ENCODE measurements at places on chromosomes 12 and 14.

DNA sequence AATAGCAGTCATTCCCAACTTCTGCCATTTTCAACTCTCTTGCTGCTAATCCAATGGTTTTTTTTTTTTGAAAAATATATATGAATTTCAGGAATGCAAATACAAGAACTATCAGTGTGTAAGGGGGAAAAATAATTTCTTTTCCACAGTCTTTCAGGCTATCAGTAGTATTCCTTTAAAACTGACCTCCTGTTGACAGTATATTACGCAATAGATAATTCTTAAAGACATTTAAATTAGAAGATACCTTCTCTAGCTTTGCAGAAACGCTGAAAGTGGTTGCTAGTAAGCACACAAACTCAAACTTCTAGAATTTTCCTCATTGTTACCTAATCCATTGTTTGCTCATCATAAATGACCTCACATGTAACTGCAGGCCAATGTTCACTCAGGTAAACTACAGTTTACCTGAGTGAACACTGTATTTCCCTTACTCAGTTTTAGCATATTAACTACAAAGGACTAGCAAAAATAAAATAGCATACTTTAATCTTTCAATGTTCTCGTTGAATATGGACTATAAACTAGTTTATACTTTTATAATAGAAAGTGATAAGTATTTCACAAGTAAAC lies at the start of gene C12orf50:
C12orf50 (minus strand) TSS at position 309 of the 573 bp plus-strand sequence. CDS start 2,439 bp downstream, outside the sequence.
- H3K27ac ChIP-seq = no peak within 1 kb of the TSS
- no peak for DNase-seq
- H3K36me3 ChIP-seq = no peaks in the 10 kb centered on the region
- H3K4me1 ChIP-seq = no peaks in the 10 kb centered on the region

- H3K4me3 ChIP-seq = peak overlapping the region; percentile 47
- peak overlapping the region; percentile 75 for H3K27ac ChIP-seq
- H3K4me1 ChIP-seq = peaks cover 6% of the 10 kb centered on the region
- no peaks in the 10 kb centered on the region for H3K36me3 ChIP-seq
- peak; percentile 86 for DNase-seq
These were observed 431 bp upstream of the RHOJ start for GRCh38 chr14:63203618-63204406.

DNA sequence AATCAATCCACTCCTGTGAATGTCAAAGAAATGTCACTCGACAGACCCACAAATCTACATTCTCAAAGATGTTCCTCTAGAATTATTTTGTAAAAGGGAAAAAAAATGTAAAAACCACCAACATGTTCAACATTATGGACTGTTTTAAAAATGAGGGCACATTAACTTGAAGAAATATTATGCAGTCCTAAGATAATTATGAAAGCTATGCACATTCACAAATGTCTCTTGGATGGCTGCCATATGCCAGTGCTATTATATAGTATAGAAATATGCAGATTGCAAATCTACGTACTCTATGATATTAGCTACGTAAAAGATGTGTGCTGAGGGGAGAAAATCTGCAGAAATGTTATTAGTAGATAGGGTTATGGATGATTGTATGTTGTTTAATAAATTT lies 334.2 kb downstream of the BMP4 start:
- no peak overlapping the region for H3K4me3 ChIP-seq
- H3K27me3 ChIP-seq = peaks cover 7% of the 10 kb centered on the region
- peaks cover 8% of the 10 kb centered on the region for H3K4me1 ChIP-seq
- no peaks in the 10 kb centered on the region for H3K36me3 ChIP-seq

GRCh38 chr14:87896393-87897380 lies 96.3 kb downstream of the GALC start:
- no peak overlapping the region for H3K4me3 ChIP-seq
- no peaks in the 10 kb centered on the region for H3K36me3 ChIP-seq
- H3K27ac ChIP-seq = no peak overlapping the region
- H3K4me1 ChIP-seq = no peaks in the 10 kb centered on the region
- no peaks in the 10 kb centered on the region for H3K27me3 ChIP-seq
- DNase-seq = no peak

DNA sequence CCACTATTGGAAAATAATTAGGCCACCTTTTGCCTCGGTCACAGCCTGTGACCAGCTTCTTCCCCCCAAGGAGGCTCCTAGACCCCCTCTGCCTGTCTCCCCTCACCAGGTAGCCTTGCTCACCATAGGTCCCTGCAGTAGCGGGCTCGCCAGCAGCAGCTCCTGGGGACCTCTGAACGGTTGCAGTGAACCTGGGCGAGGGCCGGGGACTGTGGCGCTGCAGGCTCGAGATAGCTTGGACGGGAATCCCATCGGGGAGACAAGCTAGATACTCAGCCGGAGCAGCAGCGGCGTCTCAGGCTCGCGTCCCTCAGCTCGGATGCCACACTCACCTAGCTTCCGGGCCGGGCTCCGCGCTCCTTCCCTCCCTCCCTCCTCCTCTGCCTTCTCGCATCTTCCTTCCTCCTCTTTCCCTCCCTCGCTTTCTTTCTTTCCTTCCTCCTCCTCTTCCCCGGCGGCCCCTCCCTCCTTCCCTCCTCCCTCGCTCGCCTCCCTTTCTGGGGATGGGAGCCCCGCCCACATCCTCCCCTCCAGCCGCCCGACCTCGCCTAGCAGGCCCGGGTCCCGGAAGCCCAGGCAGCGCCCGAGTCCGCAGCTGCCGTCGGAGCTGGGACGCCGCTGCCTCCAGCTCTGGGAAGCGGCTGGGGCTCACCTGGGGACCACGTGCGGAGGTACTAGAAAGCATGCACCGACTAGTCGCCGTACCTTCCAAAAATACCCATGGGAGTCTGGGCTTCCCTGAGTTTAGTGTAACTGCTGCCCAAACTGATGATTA lies at the start of gene BMP4:
BMP4 (minus strand) TSS at position 399 of the 775 bp plus-strand sequence. CDS start 4,603 bp downstream, outside the sequence.
- peak within 1 kb of the TSS; percentile 91 for H3K27ac ChIP-seq
- DNase-seq = peak; percentile 93
- H3K36me3 ChIP-seq = no peaks in the 10 kb centered on the region
- peaks cover 28% of the 10 kb centered on the region for H3K27me3 ChIP-seq

GRCh38 chr14:69087061-69087461 lies 65.9 kb downstream of the DCAF5 start:
- no peak for DNase-seq
- no peak overlapping the region for H3K4me3 ChIP-seq
- peaks cover 32% of the 10 kb centered on the region for H3K4me1 ChIP-seq
- peak overlapping the region; percentile 73 for H3K27ac ChIP-seq

DNA sequence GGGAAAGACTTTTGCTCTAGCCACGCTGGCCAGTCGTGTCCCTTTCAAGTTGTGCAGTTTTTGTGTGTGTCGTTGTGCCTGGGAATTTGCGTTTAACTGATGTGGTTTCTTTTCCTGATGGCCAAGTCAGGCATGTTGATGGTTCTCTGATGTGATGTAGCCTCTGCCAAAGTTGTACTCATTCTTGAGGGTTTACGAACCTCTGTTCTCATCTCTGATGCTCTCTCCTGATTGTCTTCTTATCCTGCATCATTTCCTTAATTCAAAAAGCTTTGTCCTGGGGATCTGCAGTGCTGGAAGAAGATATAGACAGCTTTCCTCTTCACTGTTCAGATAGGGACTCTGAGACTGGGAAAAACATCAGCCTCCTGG lies 25.4 kb downstream of the CD9 start:
- H3K4me3 ChIP-seq = no peak overlapping the region
- peaks cover 100% of the 10 kb centered on the region for H3K4me1 ChIP-seq
- H3K36me3 ChIP-seq = no peaks in the 10 kb centered on the region
- DNase-seq = no peak
- peak overlapping the region; percentile 96 for H3K27ac ChIP-seq
- no peaks in the 10 kb centered on the region for H3K27me3 ChIP-seq

- no peak overlapping the region for H3K27ac ChIP-seq
- H3K4me1 ChIP-seq = no peaks in the 10 kb centered on the region
- H3K4me3 ChIP-seq = no peak overlapping the region
- H3K36me3 ChIP-seq = no peaks in the 10 kb centered on the region
- DNase-seq = peak; percentile 43
These were observed 23.3 kb upstream of the SLC6A12 start for GRCh38 chr12:237026-237815.

- H3K4me1 ChIP-seq = no peaks in the 10 kb centered on the region
- H3K36me3 ChIP-seq = no peaks in the 10 kb centered on the region
- no peak overlapping the region for H3K27ac ChIP-seq
- no peak overlapping the region for H3K4me3 ChIP-seq
- no peak for DNase-seq
These were observed 41.4 kb downstream of the SPTSSA start for GRCh38 chr14:34420547-34421150.

- no peak for DNase-seq
- H3K4me1 ChIP-seq = no peaks in the 10 kb centered on the region
- H3K27ac ChIP-seq = peak overlapping the region; percentile 69
- H3K27me3 ChIP-seq = no peaks in the 10 kb centered on the region
These were observed 178.1 kb upstream of the NOVA1 start for GRCh38 chr14:26775765-26776563.

- peaks cover 17% of the 10 kb centered on the region for H3K4me1 ChIP-seq
- DNase-seq = no peak
- H3K27ac ChIP-seq = no peak overlapping the region
- H3K4me3 ChIP-seq = no peak overlapping the region
- no peaks in the 10 kb centered on the region for H3K36me3 ChIP-seq
These were observed 43.4 kb downstream of the SAMD4A start for GRCh38 chr14:54610051-54610977.

- H3K4me3 ChIP-seq = no peak overlapping the region
- peaks cover 11% of the 10 kb centered on the region for H3K4me1 ChIP-seq
- H3K27ac ChIP-seq = no peak overlapping the region
- no peaks in the 10 kb centered on the region for H3K27me3 ChIP-seq
- no peaks in the 10 kb centered on the region for H3K36me3 ChIP-seq
These were observed 84.1 kb upstream of the GNG2 start for GRCh38 chr14:51776102-51776894.

DNA sequence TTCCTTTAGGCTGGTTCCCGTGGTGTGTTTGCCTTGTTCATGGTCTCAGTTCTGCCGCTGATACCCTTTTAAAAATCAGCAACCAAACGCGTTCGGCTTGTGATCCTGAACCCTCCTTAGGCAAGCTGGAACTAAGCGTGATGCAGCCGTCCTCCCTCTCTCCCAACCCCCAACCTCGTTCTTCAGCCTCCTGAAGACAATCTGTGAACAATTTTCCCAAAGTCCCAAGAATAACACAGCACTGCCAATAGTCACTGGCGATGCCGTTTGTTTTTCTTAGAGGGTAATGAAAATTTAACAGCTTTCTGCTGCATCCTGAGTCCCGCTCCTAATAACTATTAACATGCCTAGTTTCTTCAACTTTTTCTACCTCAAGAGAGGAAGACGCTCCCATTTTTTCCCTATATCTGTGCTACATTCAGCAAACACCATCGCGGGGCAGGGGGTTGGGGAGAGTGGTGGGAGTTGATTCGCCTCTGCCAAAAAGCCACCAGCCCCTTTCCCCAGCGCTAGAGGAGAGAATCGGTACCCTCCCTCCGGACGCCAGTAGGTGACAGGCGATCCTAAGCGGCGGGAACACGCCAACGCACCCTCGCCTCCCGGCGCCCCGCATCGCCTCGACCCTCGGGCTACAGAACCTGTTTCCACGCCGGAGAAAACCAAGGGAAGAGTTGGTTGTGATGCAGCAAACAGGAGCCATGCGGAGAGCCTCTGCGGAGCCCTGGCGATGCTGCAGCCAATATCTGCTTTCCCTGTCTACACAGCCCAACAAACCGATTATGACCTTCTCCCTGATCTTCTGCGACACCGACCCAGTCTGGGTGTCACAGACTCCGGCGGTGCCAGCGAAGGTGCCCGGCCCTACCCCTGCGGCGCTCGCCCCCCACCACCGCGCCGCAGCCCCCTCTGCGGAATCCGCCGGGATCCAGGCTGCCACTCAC lies 752 bp downstream of the PRICKLE1 start:
- H3K27ac ChIP-seq = peak overlapping the region; percentile 85
- peak overlapping the region; percentile 80 for H3K4me3 ChIP-seq
- H3K27me3 ChIP-seq = no peaks in the 10 kb centered on the region
- H3K4me1 ChIP-seq = peaks cover 37% of the 10 kb centered on the region

DNA sequence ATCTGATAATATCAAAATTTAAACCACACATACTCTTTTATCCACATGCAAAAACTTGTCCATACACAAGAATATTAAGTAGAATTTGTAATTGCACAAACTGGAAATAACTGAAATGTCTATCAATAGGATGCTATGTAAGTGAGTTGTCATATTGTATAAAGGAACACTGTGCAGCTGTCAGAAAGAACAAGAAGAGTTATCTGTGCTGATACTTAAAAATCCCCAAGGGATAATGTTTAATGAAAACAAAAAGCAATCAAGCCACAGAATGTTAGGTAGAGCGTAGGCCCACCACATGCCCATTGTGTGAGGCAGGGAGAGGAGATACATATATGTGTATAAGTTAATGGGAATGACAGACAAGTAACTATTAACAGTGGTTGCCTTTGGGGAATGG lies 25.9 kb upstream of the HIGD1C start:
- H3K36me3 ChIP-seq = peaks cover 21% of the 10 kb centered on the region
- H3K27ac ChIP-seq = peak overlapping the region; percentile 92
- DNase-seq = no peak
- H3K27me3 ChIP-seq = no peaks in the 10 kb centered on the region
- peaks cover 51% of the 10 kb centered on the region for H3K4me1 ChIP-seq

DNA sequence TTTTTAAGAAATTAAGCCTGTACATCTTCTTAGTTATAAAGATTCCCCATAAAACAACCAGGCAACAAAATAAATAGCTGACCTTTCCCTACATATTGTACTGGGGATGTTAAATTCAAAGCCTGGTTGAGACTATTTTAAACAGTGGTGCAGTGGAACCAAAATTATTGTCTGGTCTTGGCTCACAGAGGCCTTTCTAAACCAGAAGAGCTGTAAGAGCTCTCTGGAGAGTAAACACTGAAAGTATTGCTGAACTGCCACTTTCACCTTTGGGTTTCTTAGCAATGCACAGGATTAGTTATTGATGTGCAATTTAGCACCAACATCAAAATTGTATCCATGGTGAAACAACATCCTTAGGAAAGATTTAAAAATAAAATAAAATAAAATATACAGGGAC lies 20.6 kb downstream of the RACGAP1 start:
- no peaks in the 10 kb centered on the region for H3K27me3 ChIP-seq
- no peak overlapping the region for H3K4me3 ChIP-seq
- H3K4me1 ChIP-seq = no peaks in the 10 kb centered on the region
- peaks cover 27% of the 10 kb centered on the region for H3K36me3 ChIP-seq
- no peak overlapping the region for H3K27ac ChIP-seq

- H3K36me3 ChIP-seq = peaks cover 49% of the 10 kb centered on the region
- no peak for DNase-seq
- H3K4me3 ChIP-seq = no peak overlapping the region
- H3K27me3 ChIP-seq = no peaks in the 10 kb centered on the region
These were observed 23.4 kb upstream of the IPO8 start for GRCh38 chr12:30719060-30719459.

Data from suprapubic skin (tissue), 4 donors.